ENCODE measurements at places on chromosomes 3 and 15. TPM values are rescaled to one million over a fixed set of nuclear protein-coding genes. Genes with fewer than 3 reads are reported as not detected.

DNA sequence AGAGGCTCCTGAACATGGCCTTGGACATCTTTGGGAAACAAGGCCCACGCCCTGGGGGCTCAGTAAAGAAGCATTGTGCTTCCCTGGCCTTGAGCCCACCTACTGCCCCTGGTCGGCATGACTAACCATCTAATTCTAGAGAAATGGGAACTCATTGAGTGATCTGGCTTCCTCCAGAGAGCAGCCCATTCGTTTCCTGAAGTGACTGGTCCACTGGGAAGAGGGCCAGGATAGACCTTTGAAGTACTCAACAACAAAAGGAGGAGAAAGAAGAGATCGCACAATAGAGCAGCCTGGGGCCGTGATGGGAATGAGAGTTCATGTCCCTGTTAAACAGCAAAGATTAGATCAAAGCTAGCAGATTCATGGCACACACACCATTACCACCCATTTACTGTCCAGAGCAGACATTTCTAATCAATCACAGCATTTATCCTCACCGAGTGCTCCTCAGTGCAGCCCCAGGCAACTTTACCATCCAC lies 514.4 kb upstream of the PROK2 start:
- no peak overlapping the region for H3K4me3 ChIP-seq
- DNase-seq: no peak
- H3K4me1 ChIP-seq: no peaks in the 10 kb centered on the region
- no peaks in the 10 kb centered on the region for H3K27me3 ChIP-seq
- no peak overlapping the region for H3K27ac ChIP-seq

GRCh38 chr15:86915811-86916331 lies 836.2 kb downstream of the AGBL1 start:
- no peak for DNase-seq
- H3K36me3 ChIP-seq: no peaks in the 10 kb centered on the region
- no peaks in the 10 kb centered on the region for H3K4me1 ChIP-seq
- H3K27me3 ChIP-seq: no peaks in the 10 kb centered on the region
- H3K4me3 ChIP-seq: no peak overlapping the region

DNA sequence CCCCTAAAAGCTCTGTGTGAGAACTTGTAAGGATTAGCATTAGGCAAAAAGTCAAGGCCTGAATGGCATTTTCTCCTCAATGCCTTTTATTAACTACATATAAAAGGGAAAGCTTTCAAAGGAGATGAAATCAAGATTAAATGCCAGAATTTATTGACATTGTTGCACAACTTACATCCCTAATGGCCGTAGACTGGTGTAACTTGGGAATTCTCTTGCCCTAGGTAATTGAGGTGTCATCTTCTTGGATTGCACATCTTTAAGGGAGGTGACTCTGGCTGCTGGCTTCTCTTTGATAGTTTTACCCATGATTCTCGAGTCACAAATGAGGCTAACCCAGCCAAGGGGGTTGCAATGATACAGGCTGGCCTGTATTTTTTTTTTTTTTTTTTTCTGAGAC lies 249.1 kb downstream of the TBL1XR1 start:
- H3K27ac ChIP-seq: no peak overlapping the region
- H3K36me3 ChIP-seq: no peaks in the 10 kb centered on the region
- no peaks in the 10 kb centered on the region for H3K27me3 ChIP-seq

DNA sequence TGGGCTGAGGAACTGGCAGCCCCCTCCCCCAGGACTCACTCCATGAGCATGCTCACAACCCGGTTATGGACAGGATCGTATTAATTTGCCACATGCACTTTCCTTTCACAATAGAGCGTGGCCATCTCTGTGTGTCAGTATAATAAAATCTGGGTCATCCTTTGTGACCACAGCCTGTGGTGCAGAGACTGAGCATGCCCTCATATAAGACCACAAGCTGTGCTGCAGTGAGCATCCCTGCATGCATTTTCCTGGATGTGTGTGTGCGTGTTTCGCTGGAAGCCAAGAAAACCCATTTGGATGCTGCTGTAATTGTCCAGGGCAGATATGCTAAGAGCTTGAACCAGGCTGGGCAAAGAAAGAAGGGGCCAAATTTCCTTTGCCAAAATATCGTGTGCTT lies 39.7 kb downstream of the CYP11A1 start:
- H3K27me3 ChIP-seq: no peaks in the 10 kb centered on the region
- DNase-seq: no peak
- peaks cover 6% of the 10 kb centered on the region for H3K4me1 ChIP-seq
- H3K27ac ChIP-seq: no peak overlapping the region
- H3K4me3 ChIP-seq: no peak overlapping the region

GRCh38 chr15:62850318-62850717 lies 192.2 kb upstream of the TPM1 start:
- H3K4me3 ChIP-seq: no peak overlapping the region
- no peaks in the 10 kb centered on the region for H3K4me1 ChIP-seq
- H3K27ac ChIP-seq: no peak overlapping the region
- peaks cover 3% of the 10 kb centered on the region for H3K27me3 ChIP-seq

GRCh38 chr3:133282236-133282635 lies 117.6 kb upstream of the BFSP2 start:
- no peaks in the 10 kb centered on the region for H3K27me3 ChIP-seq
- no peaks in the 10 kb centered on the region for H3K4me1 ChIP-seq
- no peak overlapping the region for H3K4me3 ChIP-seq
- no peak for DNase-seq
- no peaks in the 10 kb centered on the region for H3K36me3 ChIP-seq
- no peak overlapping the region for H3K27ac ChIP-seq

DNA sequence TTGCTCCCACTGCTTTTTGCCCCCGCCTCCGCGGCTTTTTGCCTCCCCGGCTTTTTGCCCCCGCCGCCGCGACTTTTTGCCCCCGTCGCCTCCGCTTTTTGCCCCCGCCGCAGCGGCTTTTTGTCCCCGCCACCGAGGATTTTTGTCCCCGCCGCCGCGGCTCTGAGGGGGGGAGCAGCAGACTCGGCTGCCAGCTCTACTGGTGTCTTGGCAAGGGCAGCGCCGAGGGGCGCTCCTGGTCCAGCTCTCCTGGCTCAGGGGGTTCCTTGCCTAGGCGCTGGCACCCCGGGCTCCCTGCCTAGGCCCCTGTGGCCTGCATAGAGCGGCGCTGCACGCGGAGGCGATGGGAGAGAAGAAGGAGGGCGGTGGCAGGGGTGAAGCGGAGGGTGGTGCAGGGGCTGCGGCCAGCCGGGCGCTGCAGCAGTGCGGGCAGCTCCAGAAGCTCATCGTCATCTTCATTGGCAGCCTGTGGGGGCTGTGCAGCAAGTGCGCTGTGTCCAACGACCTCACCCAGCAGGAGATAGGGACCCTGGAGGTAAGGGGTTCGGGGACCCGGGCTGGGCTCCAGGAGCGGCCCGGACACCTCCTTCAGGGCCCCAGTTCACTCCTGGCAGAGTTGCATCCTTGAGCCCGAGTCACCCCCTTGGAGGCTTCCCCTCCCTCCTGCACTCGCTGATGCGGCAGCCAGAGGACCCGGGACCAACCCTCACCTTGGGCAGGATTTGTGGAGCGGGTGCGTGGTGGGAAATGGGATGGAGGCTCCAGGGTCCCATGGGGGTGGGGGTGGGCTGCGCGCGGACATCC lies 642.4 kb downstream of the GOLGA6L6 start:
- no peaks in the 10 kb centered on the region for H3K36me3 ChIP-seq
- no peak overlapping the region for H3K4me3 ChIP-seq
- H3K27me3 ChIP-seq: no peaks in the 10 kb centered on the region

DNA sequence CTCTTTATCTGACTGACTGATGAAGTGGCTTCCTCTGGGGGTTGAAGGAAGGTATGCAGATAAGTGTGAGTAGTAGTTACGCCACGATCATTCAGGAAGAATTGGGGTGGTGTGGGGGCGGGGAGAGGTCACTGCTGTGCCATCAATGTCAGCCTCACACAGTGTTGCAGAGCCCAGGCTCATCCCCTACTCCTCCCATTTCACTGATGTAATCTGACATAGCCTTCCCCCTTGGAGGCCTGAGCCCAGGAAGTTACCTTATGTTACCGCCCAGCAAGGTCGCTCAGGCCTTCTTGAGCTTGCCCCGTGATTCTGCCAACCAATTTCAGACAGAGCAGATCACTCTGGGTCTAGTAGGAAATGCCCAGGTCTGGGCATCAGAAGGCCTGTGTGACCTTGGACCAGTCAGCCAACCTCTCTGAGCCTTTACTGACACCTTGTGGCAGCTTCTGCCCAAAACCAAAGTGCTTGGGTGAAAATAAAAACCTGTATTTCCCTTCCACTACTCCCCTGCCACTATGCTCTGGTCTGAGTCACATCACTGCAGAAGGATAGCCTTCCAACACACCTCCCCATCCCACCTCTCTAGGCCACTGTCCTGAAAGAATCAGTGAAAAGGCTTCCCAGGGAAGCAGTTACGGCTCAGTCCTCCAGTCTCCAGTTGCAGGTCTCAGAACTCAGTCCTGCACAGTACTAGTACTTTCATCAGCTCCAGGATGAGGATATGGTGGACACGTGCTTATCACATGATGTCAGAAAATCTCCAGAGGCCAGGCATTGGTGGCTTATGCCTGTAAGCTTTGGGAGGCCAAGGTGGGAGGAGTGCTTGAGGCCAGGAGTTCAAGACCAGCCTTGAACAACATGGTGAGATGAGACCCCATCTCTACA lies 28.1 kb upstream of the INSYN1 start:
- H3K4me3 ChIP-seq: no peak overlapping the region
- no peaks in the 10 kb centered on the region for H3K27me3 ChIP-seq
- no peak for DNase-seq
- no peak overlapping the region for H3K27ac ChIP-seq
- no peaks in the 10 kb centered on the region for H3K4me1 ChIP-seq

- DNase-seq: no peak
- no peak overlapping the region for H3K4me3 ChIP-seq
- no peaks in the 10 kb centered on the region for H3K27me3 ChIP-seq
Observed at GRCh38 chr3:168083906-168084305, 11.8 kb downstream of the GOLIM4 start.

Gene MOBP
- total RNA-seq: not detected

Gene LRRIQ4
- not detected for total RNA-seq
